OCI-M1 (cell line): ENCODE measurements at places on chromosomes 6 and 20.

- no peak for DNase-seq
Measured at GRCh38 chr6:89716532-89716931, 78.0 kb upstream of the LYRM2 start.

DNA sequence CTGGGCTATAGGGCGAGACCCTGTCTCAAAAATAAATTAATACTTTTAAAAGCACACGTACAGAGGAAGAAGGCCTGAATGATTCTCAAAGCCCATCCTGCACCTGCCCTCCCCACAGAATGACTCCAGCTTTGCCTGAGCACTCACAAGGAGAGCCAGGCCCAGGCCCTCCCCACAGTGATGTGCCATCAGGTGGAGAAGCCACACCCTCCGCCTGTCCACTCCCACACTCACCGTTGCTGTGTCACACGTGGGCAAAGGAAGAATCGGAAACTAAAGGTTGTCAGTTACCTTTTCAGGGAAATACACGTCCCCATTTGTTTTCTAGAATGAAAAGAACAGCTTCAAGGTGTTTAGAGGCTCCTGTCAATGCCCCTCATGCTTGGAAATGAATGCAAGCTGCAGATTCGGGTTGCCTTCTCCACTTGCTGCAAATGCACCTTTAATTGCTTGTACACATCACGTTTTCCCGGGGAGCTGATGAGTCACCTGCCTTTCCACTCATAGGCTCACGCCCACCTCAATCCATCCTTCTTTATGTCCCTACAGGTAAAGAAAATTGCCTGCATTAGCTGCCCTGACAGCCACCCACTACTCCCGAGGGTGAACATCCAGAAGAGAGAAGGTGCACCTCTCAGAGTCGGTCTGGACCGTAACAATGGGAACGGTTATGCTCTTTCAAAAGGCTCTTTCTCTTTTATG, 45.5 kb upstream of the AFDN start:
- no peak for DNase-seq

- DNase-seq, result peak; percentile 79
Measured at GRCh38 chr6:150395388-150396009, 26.7 kb downstream of the IYD start.

GRCh38 chr20:17762873-17763557, 63.2 kb downstream of the BANF2 start:
- DNase-seq, result no peak

GRCh38 chr20:37042986-37043972, 52.5 kb downstream of the RBL1 start:
- no peak for DNase-seq

- no peak for DNase-seq
Measured at GRCh38 chr20:24648919-24649318, 179.5 kb downstream of the SYNDIG1 start.

DNA sequence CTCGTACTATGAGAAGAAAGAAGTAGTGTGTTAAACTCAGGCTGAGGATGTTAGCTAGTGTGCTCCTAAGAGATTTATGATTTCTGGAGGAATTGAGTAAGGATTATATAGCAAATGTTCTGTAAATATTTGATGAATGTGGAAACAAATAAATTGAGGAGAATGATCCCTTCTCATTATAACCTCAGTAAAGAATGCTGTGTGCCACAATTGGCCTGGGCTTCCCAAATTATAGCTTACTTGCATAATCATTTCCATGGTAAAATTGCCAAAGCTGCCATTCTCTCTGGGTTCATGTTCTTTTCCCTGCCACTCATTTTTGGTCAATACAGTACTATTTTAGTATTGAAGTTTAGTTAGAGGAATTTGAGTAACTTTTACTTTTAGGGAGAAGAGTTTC, 128.5 kb downstream of the FLRT3 start:
- DNase-seq, result no peak

GRCh38 chr6:161908872-161909271, 635.0 kb upstream of the AGPAT4 start:
- no peak for DNase-seq

DNA sequence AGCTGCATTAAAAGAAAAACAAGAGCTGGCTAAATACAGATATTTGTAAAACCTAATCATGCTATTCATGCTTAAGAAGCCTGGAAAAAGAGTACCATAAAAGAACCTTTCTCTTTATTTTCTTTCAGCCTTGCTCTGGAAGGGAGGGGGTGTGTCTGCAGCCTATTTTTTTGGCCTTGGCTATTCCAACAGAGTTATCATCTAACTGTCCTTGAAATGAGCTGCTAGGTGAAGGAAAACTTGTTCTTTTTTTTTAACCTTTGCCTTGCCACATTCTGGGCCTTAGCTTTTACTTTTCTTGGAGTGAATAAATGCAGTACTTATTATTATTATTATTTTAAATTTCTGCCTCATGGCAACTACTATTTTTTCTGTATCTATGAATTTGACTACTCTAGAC, 224.9 kb upstream of the SYNCRIP start:
- no peak for DNase-seq

- no peak for DNase-seq
Measured at GRCh38 chr6:18206591-18206990, 51.4 kb downstream of the KDM1B start.

DNA sequence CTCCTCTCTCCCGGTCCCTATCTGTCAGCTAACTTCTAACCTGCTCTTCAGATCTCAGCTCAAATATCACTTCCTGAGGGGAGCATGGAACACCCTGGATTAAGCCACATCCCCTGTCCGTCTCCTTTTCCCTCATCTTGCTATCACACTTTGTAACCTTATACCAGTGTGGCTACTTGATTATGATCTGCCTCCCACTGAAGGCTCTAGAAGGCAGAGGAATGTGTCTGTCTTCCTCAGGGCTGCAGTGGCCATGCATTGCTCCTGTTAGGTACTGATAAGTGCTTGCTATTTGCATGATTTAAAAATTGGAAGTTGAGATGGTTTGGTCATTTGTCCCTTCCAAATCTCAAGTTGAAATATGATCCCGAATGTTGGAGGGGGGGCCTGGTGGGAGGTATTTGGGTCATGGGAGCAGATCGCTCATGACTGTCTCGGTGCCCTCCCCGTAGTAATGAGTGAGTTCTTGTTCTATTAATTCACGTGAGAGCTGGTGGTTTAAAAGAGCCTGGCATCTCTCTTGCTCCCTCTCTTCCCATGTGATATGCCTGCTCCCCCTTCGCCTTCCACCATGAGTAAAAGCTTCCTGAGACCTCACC, 71.4 kb downstream of the PLCB4 start:
- DNase-seq, result peak; percentile 84

- no peak for DNase-seq
Measured at GRCh38 chr6:5403609-5404008, 142.3 kb downstream of the FARS2 start.

- DNase-seq, result no peak
Measured at GRCh38 chr6:130409418-130410100, 43.7 kb downstream of the TMEM200A start.

DNA sequence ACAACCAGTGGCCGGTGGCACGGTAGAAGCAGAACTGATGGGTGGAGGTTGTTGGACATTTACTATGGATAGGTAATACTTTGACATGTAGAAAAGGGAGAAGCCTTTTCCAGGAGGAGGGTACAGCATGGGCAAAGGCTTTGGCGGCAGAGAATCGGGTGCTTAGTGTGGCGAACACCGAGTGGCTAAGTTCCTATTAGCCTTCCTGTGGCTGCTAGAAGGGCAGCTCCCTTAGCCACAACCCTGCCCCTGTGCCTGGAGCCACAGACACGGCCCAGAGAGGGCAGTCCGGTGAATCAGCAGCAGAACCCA, 37.9 kb upstream of the TGM2 start:
- no peak for DNase-seq

DNA sequence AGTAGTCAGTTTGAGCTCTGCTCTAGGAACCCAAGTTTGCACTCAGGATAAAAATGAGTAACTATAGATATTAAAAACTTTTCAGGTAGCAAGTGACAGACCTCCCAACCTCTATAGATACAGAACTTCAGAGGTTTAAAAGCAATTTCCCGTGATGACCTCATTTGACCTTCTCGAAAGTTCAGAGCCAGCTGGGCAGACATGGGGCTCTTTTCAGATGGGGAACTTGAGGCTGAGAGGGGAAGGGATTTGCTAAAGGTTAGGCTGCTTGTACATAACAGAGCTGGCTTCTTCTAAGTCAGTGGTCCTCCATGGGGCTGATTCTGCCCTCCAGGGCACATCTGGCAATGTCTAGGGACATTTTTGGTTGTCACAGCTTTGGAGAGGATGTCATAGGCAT, 58.8 kb upstream of the ZNF831 start:
- DNase-seq, result no peak

DNA sequence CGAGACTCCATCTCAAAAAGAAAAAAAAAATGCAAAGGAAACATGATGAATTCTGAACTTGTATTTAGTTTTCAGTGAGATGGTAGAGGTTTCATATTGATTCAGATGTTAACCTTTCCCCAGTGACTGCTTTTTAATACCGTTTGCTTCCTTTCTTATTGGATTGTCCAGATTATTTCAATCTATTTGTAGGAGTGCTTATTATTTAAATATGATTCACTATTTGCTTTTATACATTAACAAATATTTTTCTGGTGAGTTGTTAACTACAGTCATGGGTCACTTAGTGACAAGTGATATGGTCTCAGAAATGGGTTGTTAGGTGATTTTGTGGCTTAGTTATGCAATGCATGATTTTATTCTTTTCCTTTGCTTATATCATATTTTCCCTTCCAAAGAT, 8.4 kb downstream of the PI3 start:
- no peak for DNase-seq

GRCh38 chr20:4602297-4602631, 119.4 kb upstream of the PRND start:
- no peak for DNase-seq

- no peak for DNase-seq
Measured at GRCh38 chr6:75830959-75831885, 82.2 kb downstream of the MYO6 start.

DNA sequence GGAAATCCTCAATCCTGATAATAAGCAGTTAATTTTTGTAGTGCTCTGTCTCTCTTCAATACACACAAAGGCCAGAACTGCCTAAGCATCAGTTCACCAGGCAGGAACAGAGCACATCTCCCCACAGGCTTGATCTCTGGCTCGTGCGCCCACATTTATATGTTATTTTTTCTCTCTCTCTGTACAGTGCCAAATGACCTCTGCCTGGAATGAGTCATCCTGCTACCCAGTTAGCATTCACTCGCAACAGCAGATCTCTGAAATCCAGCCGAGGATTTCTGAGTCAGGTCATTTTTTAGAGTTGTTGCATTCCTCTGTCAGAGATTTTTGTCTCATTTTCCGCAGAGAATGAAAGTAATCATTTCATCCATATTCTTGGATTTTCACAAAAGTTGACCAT, 107.1 kb downstream of the COL12A1 start:
- DNase-seq, result no peak

DNA sequence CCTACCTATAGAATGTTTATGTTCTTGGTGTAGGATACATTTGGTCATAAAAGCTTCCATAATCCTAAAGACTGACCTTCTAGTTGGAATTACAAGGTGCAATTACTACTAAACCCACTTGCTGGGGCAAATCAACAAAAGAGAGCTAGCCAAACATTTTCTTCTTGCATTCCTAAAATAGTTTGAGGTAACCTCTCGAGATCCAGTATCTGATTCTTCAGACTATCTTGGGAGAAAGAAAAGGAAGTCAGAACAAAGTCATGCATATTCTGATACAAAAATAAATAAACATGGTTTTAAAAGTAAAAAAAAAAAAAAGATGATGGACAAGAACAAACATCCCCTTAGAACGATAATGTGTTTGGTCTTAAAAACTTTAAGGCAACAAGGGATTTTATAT, 294.2 kb upstream of the RSPO3 start:
- no peak for DNase-seq

DNA sequence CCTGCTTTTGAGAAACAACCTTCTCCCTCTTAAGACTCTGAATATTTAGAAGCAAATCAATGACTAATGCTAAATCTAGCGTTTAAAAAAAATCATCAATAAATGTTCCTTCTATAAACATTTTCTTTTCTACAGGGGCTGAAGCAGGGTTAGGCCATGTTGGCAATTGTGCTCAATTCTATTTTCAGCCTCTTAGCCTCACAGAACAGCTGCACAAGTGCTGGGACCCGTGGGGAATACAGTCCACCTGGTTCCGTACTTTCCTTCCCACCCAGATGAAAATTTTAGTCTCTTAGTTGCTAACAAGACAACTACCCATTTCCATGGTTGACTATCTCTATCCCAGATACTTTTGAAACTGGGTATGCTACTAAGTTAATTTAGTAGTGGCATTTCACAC, 138.6 kb downstream of the RPS12 start:
- no peak for DNase-seq

GRCh38 chr6:135182071-135183001, 1.2 kb downstream of the MYB start:
- DNase-seq, result peak; percentile 67

DNA sequence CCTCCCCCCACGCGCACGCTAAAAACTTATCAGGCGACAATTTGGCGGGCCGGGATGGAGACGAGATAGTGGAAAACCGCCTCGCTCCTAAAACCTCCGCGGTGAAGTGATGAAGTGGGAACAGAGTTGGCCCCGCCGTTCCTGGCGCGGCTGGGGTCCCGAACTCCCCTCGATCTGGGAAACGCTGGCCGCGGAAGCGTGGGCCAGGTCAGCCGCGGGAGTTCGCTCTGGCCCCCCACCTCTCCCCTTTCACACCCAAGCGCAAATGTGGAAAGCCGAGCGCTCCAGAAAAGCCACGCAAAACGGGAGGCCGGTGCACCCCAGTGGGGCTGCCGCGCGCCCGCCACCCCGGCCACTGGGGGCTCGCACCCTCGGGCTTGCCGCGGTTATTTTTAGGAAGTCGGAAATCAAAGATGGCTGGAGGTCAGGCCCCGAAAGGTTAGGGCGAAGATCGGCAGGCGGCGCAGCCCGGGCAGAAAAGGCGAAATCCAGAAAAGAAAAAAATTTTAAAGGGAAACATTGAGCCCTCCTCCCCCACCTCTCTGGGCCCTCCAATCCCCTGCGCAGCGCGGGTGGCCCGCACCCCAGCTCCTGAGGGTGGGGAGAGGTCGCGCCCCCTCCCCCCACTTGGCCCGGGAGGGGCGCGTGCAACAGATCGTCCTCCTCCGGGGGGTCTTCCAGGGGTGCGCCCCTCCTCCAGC, 1.0 kb downstream of the SALL4 start:
- DNase-seq, result no peak

- DNase-seq, result peak; percentile 18
Measured at GRCh38 chr6:29708432-29709179, 14.6 kb upstream of the HLA-F start.

DNA sequence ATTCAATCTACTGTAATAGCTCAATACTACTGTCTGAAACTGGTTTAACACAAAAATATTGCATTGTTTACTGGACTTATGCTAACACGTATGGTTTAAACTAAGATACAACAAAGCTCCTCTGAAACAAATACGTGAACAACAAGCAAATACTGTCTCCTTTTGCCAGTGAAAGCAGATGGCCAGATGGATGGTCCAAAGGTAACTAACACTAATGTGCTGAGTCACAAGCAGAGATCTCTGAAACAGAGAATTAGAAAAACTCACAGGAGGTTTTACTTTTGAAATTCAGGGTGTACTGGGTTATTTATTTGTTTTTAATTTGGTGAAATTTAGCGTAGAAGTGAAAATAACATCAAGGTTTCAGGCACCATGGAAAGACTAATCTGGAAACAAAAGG, 124.3 kb upstream of the SOX4 start:
- no peak for DNase-seq

- DNase-seq, result no peak
Measured at GRCh38 chr20:6502999-6503398, 264.5 kb upstream of the BMP2 start.

GRCh38 chr6:14118091-14118439, 493 bp downstream of the CD83 start:
- no peak for DNase-seq

GRCh38 chr6:36807143-36807542, 32.1 kb downstream of the CPNE5 start:
- no peak for DNase-seq
